ENCODE measurements at places on chromosomes 11 and 22.

DNA sequence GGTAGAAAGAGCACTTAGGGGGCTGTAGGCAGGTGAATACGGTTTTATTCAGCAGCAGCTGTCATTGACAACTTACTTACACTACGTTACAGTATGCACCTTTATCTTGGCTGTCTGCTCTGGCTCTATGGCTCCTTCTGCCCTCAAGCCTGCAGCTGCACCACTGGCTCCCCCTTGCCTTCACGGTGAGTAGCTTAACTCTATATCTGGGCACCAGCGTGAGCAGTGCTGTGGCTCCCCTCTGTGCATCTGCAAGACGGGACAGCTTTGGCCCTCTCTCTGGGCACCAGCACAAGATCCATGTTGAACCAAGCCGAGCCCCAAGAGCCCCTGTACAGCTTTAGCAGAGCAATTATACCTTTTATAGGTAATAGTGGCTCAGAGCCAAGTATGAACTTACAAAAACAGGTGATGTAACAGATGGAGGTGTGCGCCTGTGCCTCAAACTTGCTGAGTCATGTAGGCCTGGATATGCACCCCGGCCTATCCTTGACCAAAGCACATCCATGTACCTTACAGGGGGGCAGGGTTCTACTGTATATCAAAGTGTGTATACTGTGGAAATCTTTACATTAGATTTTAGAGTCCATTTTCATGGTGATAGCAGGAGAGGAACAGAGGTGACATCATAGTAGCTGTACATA lies 96.9 kb upstream of the CTSC start:
- no peak for DNase-seq

- DNase-seq: no peak
Observed at GRCh38 chr22:38132136-38132535, 21.7 kb upstream of the BAIAP2L2 start.

DNA sequence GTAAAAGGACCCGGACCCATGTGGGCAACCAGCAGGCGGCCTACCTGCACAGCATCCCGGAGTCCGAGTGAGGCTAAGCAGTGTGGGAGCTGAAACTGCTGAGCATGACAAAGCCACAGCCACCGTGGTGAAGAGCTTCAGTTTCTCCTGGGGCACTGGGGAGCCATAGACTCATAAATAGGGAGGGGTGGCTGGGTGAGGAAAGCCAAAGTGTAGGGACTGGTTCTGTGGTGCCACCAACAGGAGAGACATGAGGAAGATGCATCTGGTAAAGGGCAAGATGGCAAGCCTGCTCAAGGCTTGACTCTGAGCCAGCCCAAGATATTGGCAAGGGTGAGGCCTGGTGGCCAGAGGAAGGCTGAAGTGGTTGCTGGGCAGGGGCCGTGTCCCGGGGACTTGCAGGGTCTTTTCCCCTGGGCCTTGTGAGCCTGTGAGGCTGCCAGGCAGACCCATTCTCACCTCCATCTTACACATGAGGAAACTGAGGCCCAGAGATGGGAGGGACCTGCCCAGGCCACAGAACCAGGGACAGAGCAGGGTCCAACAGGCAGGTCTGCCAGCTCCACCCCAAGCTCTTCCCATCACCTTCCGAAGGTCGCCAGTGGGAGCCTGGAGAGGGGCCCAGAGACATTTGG lies 30.4 kb downstream of the CYTH4 start:
- DNase-seq: no peak

DNA sequence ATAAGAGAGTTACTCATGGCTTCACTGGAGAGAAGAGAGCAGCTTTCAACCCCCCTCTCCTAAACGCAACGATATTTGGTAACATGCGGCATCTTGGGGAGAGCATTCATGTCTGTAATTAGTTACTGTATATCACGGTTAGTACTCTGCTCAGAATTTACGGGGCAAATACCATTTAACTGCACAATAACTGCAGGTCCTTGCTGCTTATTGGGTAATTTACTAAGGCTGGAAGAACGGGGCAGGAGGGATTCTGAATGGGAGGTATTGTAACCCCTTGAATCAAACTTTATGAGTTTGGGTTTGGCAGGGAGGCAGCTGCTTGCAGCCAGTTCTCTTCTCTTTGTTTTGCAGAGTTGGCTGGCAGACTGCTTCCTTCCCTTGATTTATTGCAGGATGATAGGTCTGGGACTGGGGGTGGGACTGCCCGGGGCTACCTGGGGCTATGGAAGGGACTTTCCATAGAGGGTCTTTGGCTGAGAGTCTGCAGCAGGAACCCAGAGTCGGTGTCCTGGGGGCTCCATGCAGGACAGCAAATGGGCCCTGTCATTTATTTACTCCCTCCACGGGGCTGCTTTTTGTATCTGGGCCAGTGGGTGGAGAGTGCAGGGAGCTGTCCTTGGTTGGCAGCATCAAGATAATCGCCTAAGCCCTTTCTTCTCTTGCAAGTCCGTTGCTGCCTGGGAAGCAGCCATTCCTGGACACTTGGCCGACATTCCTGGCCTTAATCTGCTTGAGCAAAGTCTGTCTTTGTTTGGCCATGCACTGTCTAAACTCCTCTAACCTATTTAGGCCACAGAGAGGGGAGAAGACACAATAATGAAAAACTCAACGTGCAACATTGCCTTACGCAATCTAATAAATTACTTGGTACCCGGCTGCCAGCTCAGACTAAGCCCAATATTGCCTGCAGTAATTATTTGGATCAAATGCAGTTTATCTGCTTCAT lies 188.9 kb downstream of the ST3GAL4 start:
- DNase-seq: no peak

DNA sequence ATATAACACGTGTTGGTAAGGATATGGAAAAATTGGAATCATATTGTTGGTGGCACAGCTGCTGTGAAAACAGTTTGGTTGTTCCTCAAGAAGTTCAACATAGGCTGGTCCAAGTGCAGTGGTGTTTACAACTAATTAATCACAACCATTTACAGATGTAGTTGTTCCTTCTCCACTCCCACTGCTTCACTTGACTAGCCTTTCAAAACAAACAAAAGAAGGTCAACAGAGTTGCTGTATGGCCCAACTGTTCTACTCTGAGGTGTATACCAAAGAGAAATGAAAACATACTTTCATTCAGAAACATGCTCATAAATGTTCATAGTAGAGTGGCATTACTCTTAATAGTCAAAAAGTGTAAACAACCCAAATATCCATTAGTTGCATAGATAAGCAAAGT lies 36.6 kb upstream of the ACAT1 start:
- DNase-seq: no peak

- peak; percentile 97 for DNase-seq
Observed at GRCh38 chr11:3854977-3855807, at the start of gene STIM1. TSS of gene STIM1 (plus strand) at chr11:3855664. CDS start at chr11:3856271, 607 bp downstream.

GRCh38 chr22:20859615-20860014 lies 808 bp downstream of the SNAP29 start:
- DNase-seq: no peak

GRCh38 chr22:23036684-23037428 lies 33.5 kb upstream of the GNAZ start:
- no peak for DNase-seq
